ENCODE measurements at places on chromosomes 5 and 9.

GRCh38 chr5:77151501-77151900 lies 59.0 kb upstream of the PDE8B start:
- no peak for DNase-seq

DNA sequence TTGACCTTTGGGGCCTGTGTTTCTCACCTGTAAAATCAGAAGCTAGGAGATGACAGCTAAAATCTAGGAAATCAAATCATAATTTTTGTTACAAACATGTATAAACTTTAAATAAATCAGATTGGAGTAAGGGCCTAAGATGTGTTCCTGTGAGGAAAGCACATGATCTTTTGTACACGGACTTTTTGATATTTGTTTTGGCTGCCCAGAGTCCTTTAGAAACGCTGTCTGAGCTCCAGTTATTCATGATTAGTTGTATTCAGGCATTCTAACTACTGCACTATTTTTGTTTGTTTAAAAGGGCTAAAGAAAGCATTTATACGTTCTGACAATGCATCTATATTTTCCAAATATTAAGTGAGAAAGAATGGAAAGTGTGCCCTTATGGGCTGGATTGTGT lies 94.8 kb downstream of the HCN1 start:
- no peak for DNase-seq

- no peak for DNase-seq
Observed at GRCh38 chr9:129944506-129945116, 98.4 kb downstream of the FNBP1 start.

- peak; percentile 10 for DNase-seq
Observed at GRCh38 chr5:133662578-133662977, 50.2 kb upstream of the FSTL4 start.

- no peak for DNase-seq
Observed at GRCh38 chr5:1883925-1884677, 1.4 kb upstream of the IRX4 start.
